ENCODE measurements at places on chromosomes 5 and 9.

DNA sequence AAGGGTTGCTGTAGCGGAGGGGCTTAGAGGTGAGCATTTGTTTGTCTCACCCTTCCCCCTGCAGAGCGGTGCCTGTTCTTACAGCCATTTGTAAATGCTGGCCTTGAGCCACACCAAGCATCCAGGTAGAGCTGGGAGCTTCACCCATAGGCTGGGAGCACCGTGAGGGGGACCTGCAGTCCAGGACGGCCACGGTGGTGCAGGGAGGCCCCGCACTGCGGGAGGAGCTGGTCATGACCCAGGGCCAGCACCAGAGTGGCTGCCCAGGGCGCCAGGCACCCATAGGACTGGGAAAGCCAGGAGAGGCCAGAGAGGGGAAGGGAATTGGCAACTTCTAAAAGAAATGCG, 197.3 kb upstream of the ADAMTS16 start:
- no peak for DNase-seq

GRCh38 chr5:102638912-102639652, 116.0 kb upstream of the PAM start:
- no peak for DNase-seq

DNA sequence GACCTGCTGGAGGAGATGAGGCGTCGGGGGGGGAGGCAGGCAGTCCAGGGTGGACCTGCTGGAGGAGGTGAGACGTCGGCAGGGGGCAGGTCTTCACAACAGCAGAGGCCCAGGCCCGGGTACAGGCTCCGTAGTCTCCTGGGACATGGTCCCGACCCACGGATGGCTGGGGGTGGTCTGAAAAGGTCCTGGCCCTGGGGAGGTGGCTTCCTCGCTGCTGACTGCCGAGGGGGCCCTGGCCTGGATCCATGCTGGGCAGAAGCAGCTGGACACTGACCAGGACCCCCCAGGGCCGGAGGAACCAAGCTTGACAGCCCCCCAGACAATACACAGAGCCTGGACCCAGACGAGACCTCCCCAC, 8.5 kb downstream of the EGFL7 start:
- no peak for DNase-seq

DNA sequence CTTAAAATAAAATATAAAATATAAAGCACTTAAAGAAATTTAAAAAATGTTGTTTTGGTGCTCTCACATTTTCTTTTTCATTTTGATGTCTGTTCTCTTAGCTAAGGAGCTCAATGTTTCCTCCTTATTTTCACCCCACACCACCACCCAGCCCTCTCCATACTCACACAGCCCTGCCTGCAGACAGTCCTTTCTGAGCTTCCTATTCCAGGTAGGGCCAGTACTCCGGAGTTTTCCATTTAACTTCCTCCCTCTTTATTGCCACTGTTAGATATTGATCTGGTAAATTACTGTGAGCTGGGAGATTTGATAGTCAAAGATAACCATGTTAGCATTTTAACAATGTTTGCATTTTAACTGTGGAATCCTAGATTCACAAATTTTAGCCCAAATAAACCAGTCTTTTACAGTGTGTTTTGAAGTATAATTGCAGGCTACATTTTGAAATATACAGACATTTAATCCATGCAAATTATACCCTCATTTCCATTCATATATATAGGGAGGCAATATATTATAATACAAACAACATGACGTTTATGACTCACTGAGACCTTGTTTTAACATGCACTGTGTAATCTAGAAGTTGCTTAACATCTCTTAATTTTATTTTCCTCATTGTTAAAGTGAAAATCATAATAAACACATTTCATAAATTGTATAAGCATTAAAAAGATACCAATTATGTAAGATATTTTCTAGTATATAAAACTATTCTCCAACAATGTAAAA, 927.1 kb downstream of the NR2F1-AS1 start:
- no peak for DNase-seq

DNA sequence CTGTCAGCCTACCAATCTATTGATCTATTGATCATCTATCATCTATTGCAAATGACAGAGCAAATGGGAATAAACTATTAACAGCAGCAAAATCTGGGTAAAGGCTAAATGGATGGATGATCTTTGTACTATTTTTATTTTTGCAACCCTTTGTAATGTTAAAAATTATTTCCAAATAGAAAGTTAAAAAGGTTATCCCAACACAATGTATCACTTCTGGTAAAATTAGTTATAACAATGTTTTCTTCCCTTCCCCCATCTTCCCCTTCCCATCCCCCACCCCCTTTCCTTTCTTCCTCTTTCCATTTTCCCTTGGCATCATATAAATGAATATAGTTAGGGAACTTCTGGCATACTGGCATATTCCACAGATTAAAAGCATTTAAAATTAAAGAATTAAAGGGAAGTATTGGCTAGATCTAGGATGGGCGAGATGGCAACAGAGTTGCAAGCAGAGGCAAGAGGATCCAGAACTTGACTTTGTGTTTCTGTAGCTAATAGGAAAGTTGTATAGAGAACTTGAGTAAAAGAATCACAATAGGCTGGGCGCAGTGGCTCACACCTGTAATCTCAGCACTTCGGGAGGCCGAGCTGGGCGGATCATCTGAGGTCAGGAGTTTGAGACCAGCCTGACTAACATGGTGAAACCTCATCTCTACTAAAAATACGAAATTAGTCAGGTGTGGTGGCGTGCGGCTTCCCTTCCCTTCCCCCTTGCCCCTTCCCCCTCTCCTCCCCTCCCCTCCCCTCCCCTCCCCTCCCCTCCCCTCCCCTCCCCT, 66.6 kb upstream of the TAF11L2 start:
- DNase-seq: no peak

GRCh38 chr5:151405334-151406160, 41.9 kb upstream of the SLC36A1 start:
- no peak for DNase-seq

GRCh38 chr5:175820230-175820629, 51.1 kb upstream of the CPLX2 start:
- DNase-seq: no peak

DNA sequence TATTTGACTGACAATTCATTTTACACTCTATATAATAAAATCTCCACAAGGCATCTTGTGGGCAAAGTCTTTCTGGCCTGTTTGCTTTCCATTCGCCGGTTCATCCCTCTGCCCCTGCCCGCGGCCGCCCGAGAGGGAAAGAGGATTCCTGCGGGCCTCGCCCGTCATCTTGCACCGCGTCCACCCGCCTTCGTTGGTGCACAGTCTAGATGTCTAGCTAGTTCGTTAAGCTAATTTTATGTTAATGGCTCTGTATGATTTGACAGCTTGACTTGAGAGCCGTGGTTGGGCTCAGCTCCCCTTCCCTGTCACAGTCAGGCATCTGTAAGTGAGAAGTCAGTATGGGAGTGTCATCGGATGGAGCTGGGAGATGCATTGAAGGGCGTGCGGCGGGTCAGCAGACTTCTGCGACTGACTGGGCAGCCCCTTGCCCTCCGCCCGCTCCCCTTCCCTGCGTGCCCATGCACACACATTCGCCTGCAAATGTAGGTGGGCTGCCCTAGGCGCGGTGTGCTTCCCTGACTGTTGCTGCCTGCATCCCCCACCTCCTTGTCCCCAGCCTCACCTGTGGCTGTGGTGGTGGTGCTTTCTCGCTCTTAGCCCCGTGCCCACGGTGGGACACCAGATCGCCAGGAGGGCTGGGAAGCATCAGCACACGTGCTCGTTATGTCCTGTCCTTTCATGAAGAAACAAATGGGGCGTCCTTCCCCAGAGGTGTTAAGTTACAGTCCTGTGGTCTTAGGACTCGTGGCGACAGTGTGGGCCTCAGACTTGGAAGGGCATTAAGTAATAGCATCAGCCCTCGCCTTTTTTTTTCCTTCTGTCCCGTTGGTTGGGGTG, 25.9 kb upstream of the PRDM12 start:
- no peak for DNase-seq

GRCh38 chr9:26262421-26263107, 584.3 kb upstream of the TUSC1 start:
- DNase-seq: no peak

GRCh38 chr5:98999631-99000030, 70.8 kb upstream of the CHD1 start:
- no peak for DNase-seq

DNA sequence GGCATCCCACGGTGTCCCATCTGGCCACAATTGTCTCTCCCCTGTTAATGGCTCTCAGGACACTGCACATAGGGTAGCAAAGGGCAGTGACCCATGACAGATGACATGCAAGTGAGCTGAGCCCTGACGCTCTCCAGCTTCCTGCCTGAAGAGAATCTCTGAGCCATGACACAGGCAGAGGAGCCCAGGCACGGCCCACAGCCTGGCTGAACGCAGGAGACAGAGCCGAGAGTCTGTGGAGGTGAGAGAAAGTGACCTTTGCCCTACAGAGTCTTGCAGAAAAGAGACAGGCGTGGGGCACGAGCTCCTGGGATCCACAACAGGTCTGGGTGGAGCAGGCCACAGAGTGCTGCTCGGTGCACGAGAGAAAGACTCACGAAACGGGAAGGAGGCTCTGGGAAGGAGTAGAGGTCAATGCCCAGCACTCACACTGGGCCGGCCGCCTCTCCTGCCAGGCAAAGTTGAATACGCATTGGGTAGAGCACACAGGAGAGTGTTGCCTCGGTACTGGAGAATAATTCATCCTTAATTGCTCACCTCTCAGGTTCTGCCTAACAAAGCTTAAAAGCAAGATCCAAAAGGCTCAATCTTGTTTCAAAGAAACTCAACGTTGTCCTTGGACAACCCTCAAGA, 90.3 kb downstream of the MRPL36 start:
- no peak for DNase-seq

- DNase-seq: no peak
Observed at GRCh38 chr9:110700953-110701352, 32.4 kb downstream of the MUSK start.

DNA sequence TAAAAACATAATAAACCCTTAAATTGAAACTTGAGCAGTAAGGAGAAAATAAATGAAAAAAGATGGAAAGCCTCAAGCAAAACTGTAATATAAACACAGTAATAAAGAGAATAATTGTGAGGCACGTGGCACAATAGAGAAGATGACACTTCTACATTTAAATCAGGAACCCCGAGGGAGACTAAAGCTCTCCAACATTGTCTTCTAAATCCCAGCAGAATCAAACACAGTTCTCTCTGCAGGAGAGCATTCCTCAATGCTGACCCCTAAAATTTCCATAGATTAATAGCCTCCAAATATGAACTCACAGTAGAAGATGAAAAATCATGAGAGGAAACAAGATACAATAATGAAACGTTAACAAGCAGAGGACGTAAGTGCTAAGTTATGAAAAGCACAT, 721.2 kb upstream of the COX7C start:
- no peak for DNase-seq

- DNase-seq: no peak
Observed at GRCh38 chr5:127153031-127153430, 79.7 kb upstream of the C5orf63 start.

GRCh38 chr5:86679529-86679928, 61.8 kb downstream of the COX7C start:
- DNase-seq: no peak

DNA sequence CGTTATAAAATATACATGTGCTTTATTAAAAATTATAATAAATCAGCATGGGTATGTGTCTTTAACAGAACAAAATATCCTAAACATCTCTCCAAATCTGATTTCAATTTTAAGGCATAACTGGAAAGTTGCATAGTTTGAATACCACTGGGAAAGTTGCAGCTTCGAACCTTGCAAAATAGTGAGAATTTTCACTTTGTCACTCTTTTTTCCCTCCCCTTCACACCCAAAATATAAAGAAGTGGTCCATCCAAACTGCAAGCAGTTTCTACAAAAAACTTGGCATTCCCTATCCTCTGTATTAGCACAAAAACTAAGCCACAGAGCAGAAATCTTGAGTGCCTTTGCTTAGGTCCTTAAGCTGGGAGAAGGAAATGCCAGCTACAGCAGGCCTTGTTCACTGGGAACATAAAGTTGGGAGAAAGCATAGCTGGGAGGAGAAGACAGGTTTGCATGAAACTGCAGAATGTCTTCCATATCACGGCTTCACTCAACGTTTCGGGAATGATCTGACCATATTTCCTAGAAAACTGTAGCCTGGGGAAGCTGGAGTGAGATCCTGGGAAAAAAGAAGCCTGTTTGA, 400.3 kb downstream of the EBF1 start:
- no peak for DNase-seq

DNA sequence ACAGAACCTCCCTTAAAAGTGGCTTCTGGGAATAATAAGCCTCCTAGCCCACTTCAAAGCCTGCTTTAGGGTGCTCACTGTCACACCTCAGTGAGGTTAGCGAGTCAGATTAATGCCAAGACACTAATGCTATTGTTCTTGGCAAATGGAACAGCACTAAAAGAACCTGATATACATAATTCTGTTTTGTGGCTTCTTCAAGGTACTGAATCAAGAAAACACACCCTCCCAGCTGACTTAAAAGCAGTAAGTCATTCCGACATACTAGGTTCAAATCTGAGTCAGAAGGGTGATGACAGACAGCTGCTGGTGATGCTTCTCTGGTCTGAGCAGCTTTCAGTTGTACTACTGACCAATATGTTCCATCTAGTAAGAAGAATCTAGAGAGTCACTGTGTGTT, 121.6 kb downstream of the OXCT1 start:
- DNase-seq: peak; percentile 53

- DNase-seq: no peak
Observed at GRCh38 chr9:37198039-37198729, 77.8 kb downstream of the ZCCHC7 start.

DNA sequence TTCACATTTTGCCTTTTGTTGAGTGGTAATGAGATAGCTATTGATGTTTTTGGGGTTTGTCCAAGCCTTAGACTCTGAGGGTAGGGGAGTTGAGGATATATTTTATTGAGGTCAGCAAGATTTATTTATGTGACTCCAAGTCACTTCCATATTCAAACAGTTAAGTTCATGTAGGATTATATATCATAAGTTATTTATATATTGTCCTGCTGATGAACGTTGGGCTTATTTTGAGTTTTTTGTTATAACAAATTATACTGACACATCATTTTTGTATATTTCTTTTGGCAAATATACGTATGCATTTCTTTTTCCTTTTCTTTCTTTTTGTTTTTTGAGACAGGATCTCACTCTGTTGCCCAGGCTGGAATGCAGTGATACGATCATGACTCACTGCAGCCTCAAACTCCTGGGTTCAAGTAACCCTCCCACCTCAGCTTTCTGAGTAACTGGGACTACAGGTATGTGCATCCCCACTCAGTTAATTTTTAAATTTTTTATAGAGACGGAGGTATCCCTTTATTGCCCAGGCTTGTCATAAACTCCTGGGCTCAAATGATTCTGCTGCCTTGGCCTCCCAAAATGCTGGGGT, 23.5 kb upstream of the IL12B start:
- DNase-seq: no peak

- no peak for DNase-seq
Observed at GRCh38 chr9:78871452-78872331, 574.8 kb downstream of the PSAT1 start.

GRCh38 chr5:132629230-132629944, 28.6 kb upstream of the IL13 start:
- DNase-seq: no peak
